Stomach (tissue), 19 donors: ENCODE measurements at places on chromosomes 5 and 9. TPM values are rescaled to one million over a fixed set of nuclear protein-coding genes. Genes with fewer than 3 reads are reported as not detected.

- no peak for DNase-seq
Measured at GRCh38 chr9:72586388-72587130, 65.2 kb downstream of the TMC1 start.

- no peak for DNase-seq
Measured at GRCh38 chr5:39566029-39566428, 141.2 kb upstream of the DAB2 start.

IL3 gene
- total RNA-seq = not detected

- DNase-seq = peak; percentile 93
Measured at GRCh38 chr5:172716796-172717313, 54.1 kb downstream of the DUSP1 start.

EGFL7 gene
- 20.9 TPM for total RNA-seq

DNA sequence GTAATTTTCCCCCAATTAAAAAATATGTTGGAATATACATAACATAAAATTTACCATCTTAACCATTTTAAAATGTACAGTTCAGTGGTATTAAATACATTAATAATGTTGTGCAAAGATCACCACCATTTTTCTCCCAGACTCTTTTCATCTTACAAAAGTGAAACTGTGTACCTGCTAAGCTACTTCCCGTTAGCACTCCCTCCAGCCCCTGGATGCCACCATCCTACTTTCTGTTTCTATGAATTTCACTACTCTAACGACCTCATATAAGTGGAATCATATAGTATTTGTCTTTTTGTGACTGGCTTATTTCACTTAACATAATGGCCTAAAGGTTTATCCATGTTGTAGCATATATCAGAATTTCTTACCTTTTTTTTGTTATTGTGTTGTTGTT is 112.9 kb downstream of the HSPA4 start:
- DNase-seq = no peak

ADGRV1 gene
- 10.0 TPM for total RNA-seq

CDX1 gene
- total RNA-seq = not detected

GRCh38 chr5:160445132-160445531 is 23.5 kb downstream of the PTTG1 start:
- no peak for DNase-seq

GRCh38 chr9:87527211-87527916 is 29.7 kb downstream of the DAPK1 start:
- no peak for DNase-seq

DNA sequence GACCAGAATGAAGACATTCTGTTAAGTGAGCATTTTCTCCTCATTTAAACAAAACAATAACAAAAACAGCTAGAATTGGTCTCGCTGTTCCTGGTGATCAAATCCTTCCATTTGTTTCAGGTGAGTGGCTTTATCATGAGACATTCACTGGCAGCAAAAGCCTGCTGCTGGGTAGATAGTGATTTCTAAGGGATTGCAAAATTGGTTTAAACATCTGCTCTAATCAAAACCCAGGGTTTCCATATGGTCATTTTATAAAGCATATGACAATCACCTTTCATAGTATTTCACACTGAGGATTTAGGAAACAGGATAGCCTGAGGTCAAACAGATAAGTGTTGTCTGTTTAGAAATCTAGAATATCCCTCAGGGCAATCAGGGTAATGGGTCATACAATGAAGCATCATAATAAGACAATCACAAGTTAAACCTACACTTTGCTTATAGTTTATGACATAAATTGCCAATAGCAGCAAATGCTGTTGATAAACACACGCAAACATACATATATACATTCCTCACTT is 769.6 kb upstream of the C9orf72 start:
- DNase-seq = no peak

DNA sequence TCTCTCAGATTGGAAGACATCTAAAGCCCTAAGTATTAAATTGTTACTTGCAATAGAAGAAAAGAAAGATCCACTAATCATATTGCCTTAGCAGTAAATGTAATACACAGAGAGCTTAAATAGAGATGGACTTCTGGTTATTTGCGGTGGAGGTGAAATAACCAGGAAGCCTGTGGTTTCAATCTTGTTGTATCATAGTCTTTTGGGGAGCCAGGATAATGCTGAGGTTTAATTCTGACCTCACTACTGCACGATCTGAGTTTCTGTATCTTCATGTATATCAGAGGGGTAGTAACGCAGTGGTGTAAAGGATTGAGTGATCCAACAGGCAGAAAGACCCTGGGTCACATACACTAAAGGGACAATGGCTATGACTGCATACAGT is 71.7 kb downstream of the ANKRD55 start:
- no peak for DNase-seq

ANKRD34B gene
- total RNA-seq = not detected

ALG2 gene
- 28.0 TPM for total RNA-seq

GRCh38 chr9:68731857-68732256 is 26.8 kb downstream of the PIP5K1B start:
- no peak for DNase-seq

- DNase-seq = no peak
Measured at GRCh38 chr5:10735569-10736276, 25.3 kb downstream of the DAP start.

DNA sequence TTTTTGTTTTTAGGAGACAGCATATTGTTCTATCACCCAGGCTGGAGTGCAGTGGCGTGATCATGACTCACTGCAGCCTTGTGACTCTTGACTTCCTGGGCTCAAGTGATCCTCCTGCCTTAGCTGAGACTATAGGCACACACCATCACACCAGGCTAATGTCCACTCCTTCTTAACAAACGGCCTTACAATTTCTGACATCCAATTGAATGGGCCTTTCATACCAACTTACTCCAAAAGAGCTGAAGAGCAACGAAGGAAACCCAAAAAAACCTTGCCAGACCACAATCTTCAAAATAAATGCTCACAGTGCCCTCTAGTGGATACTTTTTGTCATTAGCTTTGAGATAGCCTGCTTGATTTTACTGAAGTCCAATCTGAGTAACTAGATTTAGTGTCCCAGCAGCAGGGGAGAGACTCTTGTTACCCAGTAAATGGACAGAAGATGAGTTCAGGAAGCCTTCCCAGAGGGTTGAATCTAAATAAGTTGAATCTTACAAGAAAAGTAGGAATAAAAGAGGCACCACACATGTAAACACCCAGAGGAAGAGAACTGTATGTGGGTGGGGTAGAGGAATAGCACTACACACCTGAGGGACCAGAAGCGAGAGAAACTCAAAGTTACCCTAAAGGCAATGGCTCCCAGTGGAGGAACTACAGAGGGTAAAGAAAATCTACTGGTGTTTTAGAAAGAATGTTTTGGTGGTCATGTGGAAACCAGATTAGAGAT is 9.3 kb downstream of the ZNF622 start:
- no peak for DNase-seq

DNA sequence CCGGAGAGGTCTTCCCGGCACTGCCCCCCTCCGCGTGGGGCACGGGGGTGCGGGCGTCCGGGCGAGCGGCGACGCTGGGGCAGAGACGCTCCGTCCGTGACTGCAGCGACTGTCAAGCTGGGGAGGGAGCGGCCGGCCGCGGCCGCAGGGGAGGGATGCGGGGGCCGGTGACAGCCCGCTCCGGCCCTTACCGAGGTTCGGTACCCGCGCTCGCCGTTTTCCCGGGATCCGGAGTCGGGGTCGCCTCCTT is 400 bp downstream of the KDM4C start:
- peak; percentile 72 for DNase-seq

- DNase-seq = peak; percentile 36
Measured at GRCh38 chr9:129398961-129399633, 221.0 kb upstream of the IER5L start.

TTC1 gene
- total RNA-seq = 2.3 TPM

DNA sequence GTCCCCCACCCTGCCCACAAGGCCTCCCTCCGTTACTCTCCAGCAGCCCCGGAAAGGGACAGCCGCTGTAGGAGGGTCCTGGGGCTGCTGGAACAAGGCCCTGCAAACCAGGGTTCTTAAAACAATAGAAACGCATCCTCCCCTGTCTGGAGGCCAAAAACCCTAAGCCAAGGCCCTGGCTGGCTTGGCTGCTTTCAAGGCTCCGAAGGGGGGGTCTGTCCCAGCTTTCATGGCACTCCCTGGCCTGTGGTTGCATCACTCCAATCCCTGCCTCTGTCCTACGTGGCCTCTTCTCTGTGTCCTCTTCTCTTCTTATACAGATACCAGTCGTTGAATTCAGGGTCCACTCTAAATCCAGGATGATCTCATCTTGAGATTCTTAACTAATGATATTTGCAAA is 7.4 kb upstream of the UBAC1 start:
- DNase-seq = no peak

DNA sequence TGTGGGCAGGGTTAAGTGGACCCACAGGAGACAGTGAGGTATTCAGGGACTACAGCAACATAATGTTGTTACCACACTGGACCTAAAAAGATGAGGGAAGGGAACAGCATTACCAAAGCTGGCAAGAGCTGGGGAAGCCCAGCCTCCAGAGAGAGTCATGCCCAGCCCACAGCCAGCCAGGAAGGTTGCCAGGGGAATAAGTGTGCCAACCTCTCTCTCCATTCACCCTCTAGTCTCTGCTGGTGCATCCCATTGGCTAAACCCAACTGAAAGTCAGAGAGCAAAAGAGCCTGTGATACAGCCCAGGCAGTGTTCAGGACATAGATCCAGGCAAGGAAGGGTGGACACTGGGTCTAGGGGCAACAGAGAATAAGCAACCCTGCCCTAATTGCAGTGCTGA is 35.8 kb upstream of the AFAP1L1 start:
- no peak for DNase-seq

DNA sequence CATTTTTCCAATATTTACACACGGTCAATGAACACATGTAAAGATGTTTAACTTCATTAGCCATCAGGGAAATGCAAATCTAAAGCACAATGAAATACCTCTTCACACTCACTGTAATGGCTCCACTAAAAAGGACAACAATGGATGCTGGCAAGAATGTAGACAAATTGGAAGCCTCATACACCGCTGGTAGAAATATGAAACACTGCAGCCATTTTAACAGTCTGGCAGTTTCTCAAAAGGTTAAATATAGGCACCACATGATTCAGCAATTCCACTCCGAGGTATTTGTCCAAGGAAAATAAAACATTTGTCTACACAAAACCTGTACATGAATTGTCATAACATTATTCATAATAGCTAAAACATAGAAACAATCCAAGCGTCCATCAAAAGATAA is 20.0 kb downstream of the RNF145 start:
- DNase-seq = no peak

DNA sequence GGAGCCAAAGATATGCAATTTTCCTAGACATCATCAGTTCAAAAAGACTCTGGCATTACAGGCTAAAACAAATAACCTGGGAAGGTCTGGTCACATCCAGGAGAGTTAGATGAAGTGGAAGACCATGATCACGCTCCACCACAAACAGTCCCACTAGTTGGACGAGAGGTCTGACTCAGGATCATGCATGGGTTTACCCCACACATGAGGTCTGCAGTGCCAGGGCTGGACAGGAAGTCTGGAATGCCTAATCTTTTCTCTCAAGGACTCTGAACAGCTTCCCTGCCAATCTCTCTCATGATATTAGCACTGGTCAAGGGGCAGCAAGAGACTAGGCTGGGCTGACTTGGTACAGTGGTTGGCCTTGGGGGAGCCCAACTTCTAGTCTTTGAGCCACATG is 7.1 kb downstream of the PRUNE2 start:
- DNase-seq = no peak

DNA sequence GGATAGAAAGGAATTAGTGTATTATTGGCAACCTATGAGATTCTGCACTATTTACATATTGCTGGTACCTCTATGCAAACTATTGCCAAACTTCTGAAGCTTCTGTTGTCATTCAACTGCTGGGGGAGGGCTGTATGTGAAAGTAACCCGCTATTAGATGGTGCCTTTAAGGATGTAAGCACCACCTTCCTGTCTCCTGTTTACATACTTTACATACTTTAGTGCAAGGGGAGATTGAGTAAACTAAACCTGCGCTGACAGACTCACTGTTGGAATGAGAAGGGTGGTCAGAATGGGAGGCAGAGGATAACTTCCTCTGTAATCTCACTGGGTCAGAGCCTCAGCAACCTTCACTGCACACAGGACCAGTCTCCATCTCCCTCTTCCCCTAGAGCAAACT is 123.8 kb downstream of the NR3C1 start:
- DNase-seq = no peak

- DNase-seq = no peak
Measured at GRCh38 chr5:180668835-180669596, 19.6 kb upstream of the FLT4 start.

PCA3 gene
- total RNA-seq = not detected

- DNase-seq = no peak
Measured at GRCh38 chr5:25754895-25755294, 1110.1 kb upstream of the CDH10 start.

GRCh38 chr9:7947577-7947976 is 148.0 kb upstream of the DMAC1 start:
- DNase-seq = no peak

DDX4 gene
- total RNA-seq = not detected

TMCO6 gene
- 40.8 TPM for total RNA-seq

- no peak for DNase-seq
Measured at GRCh38 chr5:36079200-36079781, 12.6 kb upstream of the UGT3A2 start.

GRCh38 chr5:90655423-90655822 is 96.8 kb downstream of the ADGRV1 start:
- no peak for DNase-seq

DNA sequence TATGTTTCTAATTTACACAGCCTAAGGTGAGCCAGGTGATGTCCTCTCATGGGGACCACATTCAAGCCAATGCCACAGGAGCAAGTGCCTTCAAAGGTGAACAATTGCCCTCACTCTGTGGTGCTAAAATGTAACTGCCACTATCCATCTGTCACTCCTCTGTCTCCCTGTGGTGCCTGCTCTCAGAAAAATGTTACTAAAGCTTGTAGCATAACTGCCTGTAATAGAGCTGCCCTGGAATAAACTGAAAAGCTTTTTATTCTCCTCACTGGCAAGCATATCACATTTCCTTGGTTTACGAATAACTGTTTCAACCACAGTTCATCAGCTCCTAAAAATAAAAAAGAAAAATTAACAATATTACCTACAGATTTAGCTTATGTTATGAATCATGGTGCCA is 142.4 kb downstream of the ST8SIA4 start:
- no peak for DNase-seq

MRPS2 gene
- 46.3 TPM for total RNA-seq

GRCh38 chr9:132247942-132248341 is 86.1 kb downstream of the NTNG2 start:
- no peak for DNase-seq

GRCh38 chr9:7300484-7300883 is 499.1 kb downstream of the DMAC1 start:
- no peak for DNase-seq

DNA sequence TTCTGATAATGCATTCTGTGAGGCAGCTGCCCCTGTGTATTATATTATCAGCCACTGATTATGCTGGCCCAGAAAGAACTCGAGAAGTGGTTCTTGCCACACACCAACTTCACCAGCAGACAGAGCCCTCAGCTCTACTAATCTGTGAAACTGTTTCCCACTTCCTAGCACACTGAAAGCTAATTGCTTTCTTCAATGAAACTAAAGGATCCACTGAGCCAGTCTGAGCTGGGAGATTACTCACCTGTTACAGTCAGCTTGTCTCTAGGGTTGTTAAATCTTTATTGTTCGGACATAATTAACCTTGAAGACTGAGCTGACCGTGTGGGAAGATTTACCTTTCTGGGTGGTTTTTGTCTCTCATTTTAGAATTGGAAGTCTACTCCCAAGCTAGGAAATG is 263.2 kb downstream of the KCTD16 start:
- peak; percentile 10 for DNase-seq

PCDHA13 gene
- total RNA-seq = not detected
